ENCODE measurements at places on chromosomes 3 and 15. TPM values are rescaled to one million over a fixed set of nuclear protein-coding genes. Genes with fewer than 3 reads are reported as not detected.

FAM43A gene
- total RNA-seq, result 1.6 TPM

COLQ gene
- 2.3 TPM for total RNA-seq

RAB11A gene
- total RNA-seq, result 139 TPM

STX19 gene
- total RNA-seq, result not detected

OCA2 gene
- total RNA-seq, result not detected

ANKRD34C gene
- not detected for total RNA-seq

ITIH4 gene
- 18.0 TPM for total RNA-seq

ROPN1 gene
- total RNA-seq, result not detected

HERC2 gene
- total RNA-seq, result 41.6 TPM

THRB gene
- total RNA-seq, result not detected

TRPM7 gene
- 44.5 TPM for total RNA-seq

CCDC54 gene
- not detected for total RNA-seq

MORF4L1 gene
- total RNA-seq, result 235 TPM

SCG5 gene
- 4.3 TPM for total RNA-seq

CCDC9B gene
- total RNA-seq, result 0.45 TPM

RTP4 gene
- total RNA-seq, result 24.3 TPM

FOXB1 gene
- 1.2 TPM for total RNA-seq

LYZL4 gene
- not detected for total RNA-seq

CELSR3 gene
- total RNA-seq, result 24.0 TPM

IFT80 gene
- total RNA-seq, result 26.3 TPM

MYO5A gene
- 43.2 TPM for total RNA-seq

ADAMTS7 gene
- 0.18 TPM for total RNA-seq

KBTBD13 gene
- total RNA-seq, result not detected
